ENCODE measurements at places on chromosomes 2 and 18. TPM values are rescaled to one million over a fixed set of nuclear protein-coding genes. Genes with fewer than 3 reads are reported as not detected.

DNA sequence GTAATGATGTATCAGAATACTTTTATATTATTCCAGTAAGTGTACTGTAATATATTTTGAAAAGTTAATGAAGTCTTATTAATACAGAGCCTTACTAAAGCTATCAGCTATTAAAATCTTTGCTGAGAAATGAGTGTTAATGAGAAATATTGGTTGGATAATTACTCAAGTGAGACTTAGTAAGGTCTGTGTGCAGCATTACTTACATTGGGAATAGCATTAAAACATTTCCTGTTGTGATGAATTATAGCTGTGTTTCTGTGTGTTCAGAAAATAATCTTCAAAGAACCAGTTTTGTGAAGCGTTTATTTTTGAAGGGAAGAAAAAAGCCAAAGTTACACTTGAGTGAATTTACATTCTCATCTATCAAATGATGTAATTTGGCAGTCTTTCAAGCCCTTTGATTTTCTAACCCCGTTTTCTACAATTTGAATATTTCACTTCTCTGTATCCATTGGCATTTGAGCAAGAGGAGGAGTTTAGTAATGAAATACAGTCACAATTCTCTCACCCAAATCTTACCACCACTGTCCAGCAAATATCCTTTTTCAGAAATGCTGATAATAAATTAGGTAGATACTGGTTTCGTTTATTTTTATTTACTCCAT is 123.5 kb upstream of the BOD1L2 start:
- no peak for DNase-seq

DNA sequence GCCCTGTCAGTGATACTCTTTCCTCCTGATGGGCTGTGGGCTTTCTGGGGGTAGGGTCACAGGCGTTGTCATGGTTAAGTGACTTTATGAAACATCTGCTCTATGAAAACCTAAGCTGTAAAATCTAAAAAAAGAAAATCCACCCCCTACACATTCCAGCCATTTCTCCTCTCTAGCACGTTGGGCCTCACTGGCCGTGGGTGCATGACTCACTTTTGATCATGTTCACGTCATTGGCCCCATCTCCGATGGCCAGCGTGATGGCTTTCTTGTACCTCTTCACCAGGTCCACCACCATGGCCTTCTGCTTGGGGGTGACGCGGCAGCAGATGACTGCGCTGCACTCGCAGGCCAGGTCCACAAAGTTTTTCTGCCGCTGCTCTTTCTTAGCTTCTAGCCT is 39.3 kb upstream of the NARS1 start:
- DNase-seq, result no peak

DNA sequence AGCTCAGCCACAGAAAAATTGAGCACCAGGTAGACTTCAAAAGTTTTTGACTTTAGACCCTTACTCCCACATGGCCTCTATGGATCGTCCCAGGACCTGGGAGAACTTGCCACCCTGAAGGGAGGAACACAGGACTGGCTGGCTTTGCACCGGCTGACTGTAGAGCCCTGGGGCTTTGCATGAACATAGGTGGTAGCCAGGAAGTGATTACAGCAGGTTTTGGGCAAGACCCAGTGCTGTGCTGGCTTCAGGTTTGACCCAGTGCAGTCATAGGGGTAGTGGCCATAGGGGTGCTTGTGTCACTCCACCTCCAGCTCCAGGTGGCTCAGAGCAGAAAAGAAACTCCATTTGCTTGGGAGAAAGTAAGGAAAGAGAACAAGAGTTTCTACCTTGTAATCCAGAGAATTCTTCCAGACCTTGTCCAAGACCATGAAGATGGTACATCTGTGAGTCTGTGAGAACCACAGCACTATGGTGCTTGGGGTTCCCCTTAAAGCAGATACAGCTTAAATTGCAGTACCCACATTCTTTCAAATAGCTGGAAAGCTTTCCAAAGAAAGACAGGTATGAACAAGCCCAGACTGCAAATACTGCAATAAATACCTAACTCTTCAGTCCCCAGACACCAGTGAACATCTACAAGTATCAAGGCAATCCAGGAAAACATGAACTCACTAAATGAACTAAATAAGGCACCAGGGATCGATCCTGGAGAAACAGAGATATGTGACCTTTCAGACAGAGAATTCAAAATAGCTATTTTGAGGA is 13.0 kb upstream of the SESTD1 start:
- no peak for DNase-seq

Gene RAB6C
- not detected for total RNA-seq

- DNase-seq, result no peak
Measured at GRCh38 chr2:37800176-37800858, 124.8 kb upstream of the RMDN2 start.

DNA sequence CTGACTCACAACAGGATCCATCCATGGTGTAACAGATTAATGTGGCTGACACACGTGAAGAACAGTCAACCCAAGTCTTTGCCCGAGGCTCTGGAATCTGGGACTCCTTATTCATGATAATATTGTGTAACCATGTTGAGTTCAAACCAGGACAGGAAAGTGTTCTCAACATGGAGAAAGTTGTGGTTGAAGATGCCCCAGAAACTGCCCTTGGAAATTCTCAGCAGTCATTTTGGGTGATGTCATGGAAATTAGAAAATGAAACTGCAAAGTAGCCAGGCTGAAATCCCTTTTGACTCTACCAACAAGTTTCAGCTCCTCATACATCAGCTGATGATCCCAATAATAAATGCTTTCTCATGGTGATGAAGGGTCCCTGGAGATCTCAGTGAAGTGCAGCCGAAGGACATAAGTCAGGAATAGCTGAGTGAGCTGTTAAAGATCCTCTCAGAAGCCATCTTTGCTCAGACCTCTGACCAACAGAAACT is 307.7 kb downstream of the TNS1 start:
- DNase-seq, result no peak

Gene SOWAHC
- 7.2 TPM for total RNA-seq

GRCh38 chr2:54396107-54396506 is 60.0 kb upstream of the SPTBN1 start:
- DNase-seq, result no peak

- no peak for DNase-seq
Measured at GRCh38 chr2:161090411-161090810, 69.8 kb upstream of the TANK start.

DNA sequence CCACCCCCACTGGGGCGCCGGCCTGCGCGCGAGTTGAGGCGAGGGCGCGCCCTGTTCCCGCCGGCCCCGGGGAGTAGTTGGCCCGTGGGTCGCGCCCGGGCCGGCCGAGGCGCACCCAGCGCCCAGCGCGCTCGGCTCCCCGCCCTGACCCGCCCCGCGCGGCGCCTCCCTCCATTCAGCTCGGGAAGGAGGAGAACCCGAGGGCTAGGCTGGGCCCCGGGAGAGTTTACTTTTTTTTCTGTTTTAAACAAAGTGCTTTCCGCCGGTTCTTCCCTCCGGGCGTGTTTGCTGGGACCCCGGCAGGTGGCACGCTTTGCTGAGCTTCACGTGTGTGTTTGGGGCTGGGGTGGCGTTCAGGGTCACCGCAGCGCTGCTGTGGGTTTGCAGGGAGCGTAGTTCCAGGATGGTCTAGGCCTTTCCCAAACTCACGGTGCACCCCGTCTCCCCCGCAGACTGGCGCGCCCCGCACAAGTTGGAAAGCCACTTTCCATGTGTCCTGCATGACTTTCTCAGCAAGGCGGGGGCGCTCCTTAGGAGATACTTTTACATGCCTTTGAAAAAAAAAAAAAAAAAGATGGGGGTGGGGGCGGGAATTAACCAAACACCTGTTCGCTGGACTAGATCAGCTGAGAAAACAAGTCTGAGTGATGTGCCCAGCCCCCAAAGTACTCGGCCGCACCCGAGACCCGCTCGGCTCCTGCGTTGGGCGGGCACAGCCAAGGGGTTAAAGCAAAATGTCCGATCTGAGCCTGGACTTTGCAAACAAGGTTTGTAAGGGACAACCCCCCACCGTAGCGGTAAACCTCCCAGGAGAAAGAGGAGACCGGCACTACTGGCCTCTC is 825 bp downstream of the ITGA6 start:
- peak; percentile 85 for DNase-seq

Gene EPHA4
- 300 TPM for total RNA-seq

Gene CTAGE1
- total RNA-seq, result not detected

- DNase-seq, result no peak
Measured at GRCh38 chr18:44518666-44519065, 162.0 kb upstream of the SETBP1 start.

Gene PASK
- total RNA-seq, result 20.3 TPM

DNA sequence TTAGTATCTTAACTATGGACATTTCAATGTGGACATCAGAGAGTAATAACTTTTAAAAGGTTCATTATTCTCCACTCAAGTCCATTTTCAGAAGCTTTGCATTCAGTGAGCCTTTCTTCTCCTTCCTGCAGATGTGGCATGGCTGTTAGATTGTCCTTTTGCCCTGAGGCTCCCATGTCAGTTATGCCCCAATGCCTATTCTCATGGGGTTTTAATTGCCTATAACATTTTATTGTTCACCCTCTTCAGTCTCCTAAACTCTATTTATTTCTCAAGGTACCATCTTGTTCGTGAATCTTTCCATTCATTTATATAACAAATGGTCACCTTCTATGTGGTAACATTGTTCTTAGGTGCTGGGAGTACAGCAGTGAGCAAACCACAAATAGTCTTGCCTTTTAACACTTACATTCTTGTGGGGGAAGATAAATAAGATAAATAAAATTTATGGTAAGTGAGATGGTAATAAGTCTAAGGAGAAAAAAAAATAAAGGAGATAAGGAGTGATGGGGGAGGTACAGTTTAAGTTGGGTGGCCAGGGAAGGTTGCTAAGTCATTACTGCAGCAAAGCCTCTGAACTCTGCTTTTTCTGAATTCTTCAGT is 277.9 kb upstream of the SIX3 start:
- DNase-seq, result no peak

DNA sequence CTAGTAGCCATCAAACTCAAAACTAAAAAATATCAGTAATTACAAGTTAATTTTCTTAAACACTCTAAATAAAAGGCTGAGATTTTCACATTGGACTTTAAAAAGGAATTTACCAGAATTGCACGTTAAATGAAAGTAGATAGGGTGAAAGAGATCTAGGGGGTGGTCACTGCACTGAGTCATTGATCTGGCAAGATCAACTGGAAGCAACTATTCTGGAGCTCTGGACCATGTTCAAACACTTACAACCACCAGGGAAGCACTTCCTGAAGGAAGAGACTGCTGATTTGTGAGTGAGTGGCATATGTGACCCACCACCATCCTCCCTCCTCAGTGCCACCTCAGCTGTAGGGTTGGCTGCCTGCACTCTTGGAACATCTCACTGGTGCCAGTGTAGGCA is 111.8 kb downstream of the UGGT1 start:
- DNase-seq, result no peak

Gene MFSD2B
- total RNA-seq, result 0.40 TPM

GRCh38 chr2:65416945-65417344 is 15.5 kb downstream of the SPRED2 start:
- no peak for DNase-seq

DNA sequence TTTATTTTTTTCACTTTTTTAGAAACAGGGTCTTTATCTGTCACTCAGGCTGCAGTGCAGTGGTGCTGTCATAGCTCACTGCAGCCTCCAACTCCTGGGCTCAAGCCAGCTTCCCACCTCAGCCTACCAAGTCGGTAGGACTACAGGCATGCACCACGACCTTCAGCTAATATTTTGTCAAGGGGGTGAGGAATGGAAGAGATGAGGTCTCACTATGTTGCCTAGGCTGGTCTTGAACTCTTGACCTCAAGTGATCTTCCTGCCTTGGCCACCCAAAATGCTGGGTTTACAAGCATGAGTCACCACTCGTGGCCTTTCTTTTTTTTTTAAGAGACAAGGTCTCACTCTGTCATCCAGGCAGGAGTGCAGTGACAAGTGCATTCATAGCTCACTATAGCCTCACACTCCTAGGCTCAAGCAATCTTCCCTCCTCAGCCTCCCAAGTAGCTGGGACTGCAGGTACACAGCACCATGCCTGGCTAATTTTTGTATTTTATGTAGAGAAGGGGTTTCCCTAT is 13.4 kb downstream of the PPP1R7 start:
- DNase-seq, result no peak

GRCh38 chr18:63970809-63971205 is 926 bp downstream of the SERPINB8 start:
- DNase-seq, result peak; percentile 48

DNA sequence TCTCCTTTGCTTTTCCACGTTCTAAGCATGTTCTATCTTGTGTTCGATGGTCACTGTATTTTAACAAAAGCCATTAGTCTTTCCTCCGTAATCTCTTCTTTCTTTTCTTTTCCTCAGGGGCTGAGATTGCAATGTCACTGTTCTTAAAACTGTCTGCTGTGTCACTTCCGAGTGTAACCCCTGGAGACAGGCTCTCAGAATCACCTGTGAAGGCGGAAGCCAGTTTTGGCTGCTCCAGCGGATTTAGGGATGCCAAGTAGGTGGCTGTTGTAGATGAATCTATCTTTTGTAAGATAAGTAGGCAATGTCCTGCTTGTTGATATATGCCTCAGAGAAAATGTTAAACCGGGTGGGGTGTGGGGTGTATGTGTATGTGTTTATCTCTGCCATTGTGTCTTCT is 94.7 kb upstream of the L3MBTL4 start:
- DNase-seq, result peak; percentile 4

GRCh38 chr2:233436691-233437438 is 82.6 kb downstream of the DGKD start:
- no peak for DNase-seq

DNA sequence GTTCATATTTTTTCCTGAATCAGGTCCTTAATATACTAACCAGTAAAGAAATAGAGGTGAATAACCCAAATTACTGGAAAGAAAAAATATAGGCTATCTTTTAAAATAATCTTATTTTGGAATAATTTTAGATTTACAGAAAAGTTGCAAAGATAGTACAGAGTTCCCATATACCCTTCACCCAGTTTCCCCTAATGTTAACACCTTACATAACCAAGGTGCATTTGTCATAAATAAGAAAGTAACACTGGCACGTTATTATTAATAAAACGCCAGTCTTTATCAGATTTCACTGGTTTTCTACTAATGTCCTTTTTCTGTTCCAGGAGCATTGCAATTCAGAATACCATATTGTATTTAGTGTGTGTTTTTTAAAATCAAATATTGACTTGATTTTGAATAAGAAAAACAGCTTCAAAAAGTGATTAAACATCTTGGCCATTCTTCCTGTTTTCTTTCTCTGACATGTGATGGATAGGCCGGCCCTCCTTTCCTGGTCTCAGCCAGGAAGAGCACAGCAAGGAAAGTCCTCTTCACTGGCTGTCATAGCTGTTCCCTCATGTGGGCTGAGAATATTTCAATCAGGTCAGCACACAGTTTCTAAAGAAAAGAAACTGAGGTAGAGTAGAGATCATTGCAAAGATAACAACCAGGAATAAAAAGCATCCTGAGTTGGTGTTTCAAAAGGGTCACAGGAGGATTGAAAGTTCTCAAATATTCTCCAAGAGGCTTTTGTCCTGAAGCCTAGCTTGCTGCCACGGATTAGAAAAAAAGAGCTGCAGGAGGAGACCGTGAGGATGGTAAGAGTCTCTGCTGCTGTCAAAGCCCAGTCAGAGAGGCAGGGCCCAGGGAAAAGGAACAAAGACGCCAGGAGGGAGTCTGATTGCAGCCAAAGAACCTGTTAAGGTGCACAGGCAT is 79.3 kb upstream of the ARL5A start:
- DNase-seq, result peak; percentile 68

Gene BMP10
- not detected for total RNA-seq
